ENCODE measurements at places on chromosomes 11 and 22.

GRCh38 chr11:96875712-96876111, 485.9 kb downstream of the JRKL start:
- no peak for DNase-seq

- no peak for DNase-seq
Observed at GRCh38 chr11:68365943-68366435, 53.6 kb downstream of the LRP5 start.

DNA sequence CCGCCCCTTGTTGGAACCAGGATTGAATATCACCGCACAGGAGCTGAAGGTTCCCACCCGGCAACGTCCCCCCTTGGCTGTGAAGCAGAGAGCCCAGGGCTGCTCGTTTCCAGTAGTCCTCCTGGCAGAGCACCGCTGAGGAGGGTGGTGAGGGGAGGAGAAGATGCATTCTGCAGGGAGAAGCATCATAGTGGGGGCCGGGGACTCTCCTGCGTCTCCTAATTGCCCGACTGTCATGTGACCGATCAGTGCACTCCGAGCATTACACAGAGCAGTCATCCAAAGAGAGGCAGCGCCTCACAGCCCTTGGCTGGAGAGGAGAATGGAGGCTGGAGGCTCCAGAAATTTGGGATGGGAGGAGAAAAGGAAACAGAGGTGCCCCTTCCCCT, 85.0 kb upstream of the SEPTIN5 start:
- DNase-seq, result no peak

DNA sequence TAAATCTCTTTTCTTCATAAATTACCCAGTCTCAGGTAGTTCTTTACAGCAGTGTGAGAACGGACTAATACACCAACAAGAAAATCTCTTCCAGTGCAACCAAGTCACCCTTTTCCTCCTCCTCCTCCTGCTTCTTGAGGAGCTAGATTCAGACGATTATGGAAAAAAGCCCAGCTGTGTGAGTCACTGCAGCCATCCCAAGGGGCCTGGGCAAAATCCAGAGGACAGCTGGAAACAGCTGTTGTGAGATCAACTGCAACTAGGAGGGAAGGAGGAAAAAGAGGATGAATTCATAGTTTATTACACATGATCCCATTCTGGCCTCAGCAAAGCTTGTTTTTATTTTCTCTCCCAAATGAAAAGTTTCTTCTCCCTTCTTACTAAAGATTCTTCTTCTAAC, 32.9 kb downstream of the RBFOX2 start:
- DNase-seq, result no peak

DNA sequence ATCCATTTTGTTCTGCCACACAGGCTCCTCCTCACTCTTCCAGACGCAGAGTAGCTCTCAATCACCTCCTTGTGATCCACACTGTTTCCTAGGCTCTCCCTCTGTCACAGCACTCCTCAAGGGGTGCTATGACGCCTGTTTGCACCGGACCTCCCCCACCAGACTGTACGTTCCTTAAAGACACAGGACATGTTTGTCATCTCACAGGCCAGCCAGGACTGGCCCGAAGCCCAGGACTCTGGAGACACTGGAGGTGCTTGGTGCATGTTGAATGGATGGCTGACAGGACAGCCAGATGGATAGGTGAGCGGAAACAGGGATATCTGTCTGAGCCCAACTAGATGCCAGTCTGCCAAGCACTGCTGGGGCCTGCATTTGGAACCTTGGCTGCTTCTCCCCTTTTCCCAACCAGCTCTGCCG, 13.6 kb downstream of the PLA2G6 start:
- no peak for DNase-seq
